HS-27A (cell line): ENCODE measurements at places on chromosomes 13 and 19.

GRCh38 chr19:6062274-6062673, 48.0 kb downstream of the RFX2 start:
- no peak for DNase-seq

GRCh38 chr13:99199541-99200431, 868 bp upstream of the UBAC2 start:
- no peak for DNase-seq

GRCh38 chr13:97308735-97309429, 86.7 kb downstream of the MBNL2 start:
- peak; percentile 29 for DNase-seq

GRCh38 chr19:17235300-17235970, 9.4 kb downstream of the OCEL1 start:
- no peak for DNase-seq

DNA sequence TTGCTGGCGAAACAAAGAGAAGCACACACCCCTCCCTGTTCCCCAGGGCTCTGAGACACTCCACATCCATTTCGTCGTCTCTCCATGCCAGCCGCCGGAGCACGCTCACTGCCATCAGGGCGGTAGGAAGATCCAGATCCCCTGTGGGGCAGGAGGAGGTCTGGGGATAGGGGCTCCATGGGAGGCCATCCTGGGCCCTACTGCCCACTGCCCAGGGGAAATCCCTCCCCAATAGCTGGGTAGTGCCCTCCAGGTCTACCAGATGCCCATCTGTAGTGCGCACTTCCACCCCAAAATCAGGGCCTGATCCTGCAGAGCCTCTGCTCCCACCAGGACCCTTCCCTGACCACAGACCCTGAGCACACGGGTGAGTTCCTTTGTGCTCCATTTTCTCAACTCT, 80.3 kb downstream of the EFNB2 start:
- DNase-seq, result no peak

- DNase-seq, result no peak
Observed at GRCh38 chr13:31433207-31433606, 233.4 kb downstream of the B3GLCT start.

DNA sequence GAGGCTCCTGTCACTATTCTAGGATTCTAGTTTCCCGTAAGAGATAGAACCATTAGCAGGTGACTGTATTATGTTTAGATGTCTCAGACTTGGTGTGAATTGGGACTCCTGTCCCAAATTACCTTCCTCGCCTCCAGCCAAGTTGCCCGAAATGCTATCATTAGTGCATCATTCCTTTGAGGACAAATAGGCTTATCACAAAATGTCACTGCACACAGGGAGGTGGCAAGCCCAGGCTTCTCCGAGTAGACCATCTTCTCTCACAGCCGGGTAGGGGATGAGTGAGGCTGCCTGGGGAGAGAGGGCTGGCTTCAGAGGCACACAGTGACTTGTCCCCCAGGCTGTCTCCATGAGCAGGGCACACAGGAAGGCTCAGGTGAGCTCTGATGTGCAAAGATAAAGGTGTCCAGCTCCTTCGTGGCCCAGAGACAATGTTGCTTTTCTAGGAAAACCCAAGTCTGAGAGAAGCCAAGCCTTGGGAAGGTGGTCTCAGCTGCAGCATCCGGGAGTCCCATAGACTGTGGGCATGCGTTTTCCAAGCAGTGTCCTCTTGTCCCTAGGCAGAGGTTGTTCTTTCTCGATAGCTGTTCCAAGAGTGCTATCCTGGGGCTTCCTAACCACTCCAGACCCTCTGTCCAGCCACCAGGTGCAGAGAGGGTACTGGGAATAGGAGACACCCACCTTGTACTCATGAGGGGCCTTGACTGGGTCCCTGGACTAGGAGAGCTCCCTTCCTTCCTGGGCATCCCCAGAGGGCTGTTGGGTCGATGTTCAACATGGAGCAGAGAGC, 163.1 kb upstream of the TSHZ3 start:
- no peak for DNase-seq

- no peak for DNase-seq
Observed at GRCh38 chr13:44484562-44485138, 91.5 kb downstream of the TSC22D1 start.

DNA sequence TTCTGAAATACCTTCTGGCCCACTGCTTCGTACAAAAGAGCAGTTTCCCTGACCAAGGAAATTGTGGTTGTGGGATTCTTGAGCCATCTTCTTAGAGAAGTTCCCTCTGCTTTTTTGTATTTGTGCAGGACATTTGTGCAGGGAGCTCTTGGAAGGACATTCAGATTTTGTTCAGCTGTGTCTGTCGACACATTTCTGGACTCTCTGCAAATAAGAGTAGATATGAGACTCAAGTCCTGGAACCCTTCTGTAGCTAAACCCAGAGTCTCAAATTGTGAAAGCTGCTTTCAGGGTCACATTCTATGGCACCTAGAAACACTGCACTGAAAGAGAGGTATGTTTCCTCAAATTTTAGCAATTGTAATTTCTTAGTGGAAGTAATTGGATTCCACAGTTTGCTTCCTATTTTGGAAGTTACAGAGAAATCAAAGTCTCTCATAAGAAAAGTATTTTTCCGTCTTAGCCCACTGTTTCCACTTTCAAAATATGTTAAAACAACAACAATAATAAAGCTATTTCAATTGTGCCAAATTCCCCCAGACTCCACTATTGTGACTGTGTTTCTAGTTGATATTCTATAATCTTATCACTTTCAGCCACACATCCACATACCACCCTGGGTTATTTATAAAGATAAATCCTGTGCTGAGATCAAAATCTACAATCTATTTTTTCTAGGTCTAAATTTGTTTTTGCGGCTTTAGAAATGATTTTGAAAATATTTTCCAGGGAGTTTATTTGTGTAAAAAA, 224.0 kb downstream of the COG6 start:
- DNase-seq, result no peak

GRCh38 chr19:45717131-45717982, 13.3 kb downstream of the FBXO46 start:
- DNase-seq, result peak; percentile 97

- DNase-seq, result no peak
Observed at GRCh38 chr13:112353856-112354255, 22.3 kb upstream of the SPACA7 start.

DNA sequence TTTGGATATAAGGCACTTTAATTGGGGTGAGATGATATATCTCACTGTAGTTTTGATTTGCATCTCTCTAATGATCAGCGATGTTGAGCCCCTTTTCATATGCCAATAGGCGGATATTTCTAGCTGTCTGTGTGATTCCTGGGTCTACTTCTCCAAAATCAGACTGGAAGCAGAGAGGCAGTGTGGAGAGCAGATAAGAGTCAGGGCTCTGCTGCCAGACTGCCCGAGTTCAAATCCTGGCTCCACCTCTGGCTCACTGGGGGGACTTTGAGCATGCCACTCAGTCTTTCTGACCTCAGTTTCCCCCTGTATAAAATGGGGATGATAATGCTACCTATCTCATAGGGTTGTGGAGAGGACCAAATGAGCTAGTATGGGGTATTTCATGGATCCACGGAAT, 24.0 kb upstream of the ACP7 start:
- DNase-seq, result no peak

DNA sequence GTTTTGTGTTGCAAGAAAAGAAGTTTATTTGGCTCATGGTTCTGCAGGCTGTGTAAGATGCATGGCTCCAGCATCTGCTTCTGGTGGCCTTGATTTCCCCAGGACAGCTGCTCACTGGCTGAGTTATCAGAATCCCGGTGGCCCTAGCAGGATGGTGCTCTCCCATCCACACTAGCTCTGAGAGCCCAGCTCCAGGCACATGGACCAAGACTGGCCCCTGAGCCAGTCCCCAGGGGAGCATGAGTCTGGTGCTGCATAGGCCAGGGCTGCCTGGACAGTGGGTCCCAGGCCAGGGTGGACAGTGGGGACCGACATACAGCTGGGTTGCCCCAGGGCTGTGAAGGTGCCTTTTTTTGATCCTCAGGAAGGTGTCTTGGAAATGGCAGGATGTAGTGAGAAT, 10.4 kb downstream of the ADGRE2 start:
- DNase-seq, result no peak

- no peak for DNase-seq
Observed at GRCh38 chr13:20378721-20379120, 146.6 kb upstream of the GJB6 start.

- DNase-seq, result no peak
Observed at GRCh38 chr13:36710396-36710795, 36.6 kb downstream of the SERTM1 start.

- no peak for DNase-seq
Observed at GRCh38 chr13:51330791-51331190, 8.7 kb upstream of the SERPINE3 start.

DNA sequence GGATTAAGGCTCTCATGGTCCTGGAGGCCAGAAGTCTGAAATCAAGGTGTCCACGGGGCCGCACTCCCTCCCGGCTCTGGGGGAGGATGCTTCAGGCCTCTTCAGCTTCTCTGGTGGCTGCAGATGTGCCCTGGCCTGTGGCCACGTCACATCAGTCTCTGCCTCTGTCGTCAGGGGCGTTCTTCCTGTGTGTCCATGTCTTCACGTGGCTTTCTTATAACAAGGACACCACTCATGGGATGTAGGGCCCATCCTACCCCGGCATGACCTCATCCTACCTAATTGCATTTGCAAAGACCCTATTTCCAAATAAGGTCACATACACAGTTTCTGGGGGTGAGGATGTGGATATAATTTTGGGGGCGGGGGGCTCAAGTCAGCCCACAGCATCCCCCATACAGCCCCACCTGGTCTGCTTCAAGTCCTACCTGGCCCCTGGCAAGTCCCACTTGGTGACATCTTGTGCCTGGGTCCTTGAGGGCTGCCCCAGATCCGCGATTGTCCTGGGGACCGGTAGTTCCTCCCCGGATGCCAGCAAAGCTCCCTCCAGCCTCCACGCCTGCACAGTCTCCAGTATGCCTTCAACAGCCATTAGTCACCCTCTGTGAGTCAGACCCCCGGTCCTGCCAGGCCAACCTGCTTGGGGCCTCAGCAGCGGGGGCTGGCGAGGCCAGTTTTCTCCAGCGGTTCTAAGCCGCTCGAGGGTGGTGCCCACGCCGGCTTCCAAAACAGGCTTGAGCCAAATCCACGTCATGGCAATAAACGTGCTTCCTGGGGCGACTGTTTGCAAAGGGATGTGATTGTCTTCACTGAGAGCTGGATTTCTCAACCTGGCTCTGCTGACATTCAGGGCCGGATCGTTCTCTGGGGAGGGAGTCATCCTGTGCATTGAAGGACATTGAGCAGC, 32.2 kb downstream of the MYO9B start:
- DNase-seq, result peak; percentile 87

- DNase-seq, result no peak
Observed at GRCh38 chr13:29049524-29049923, 229.4 kb downstream of the MTUS2 start.

DNA sequence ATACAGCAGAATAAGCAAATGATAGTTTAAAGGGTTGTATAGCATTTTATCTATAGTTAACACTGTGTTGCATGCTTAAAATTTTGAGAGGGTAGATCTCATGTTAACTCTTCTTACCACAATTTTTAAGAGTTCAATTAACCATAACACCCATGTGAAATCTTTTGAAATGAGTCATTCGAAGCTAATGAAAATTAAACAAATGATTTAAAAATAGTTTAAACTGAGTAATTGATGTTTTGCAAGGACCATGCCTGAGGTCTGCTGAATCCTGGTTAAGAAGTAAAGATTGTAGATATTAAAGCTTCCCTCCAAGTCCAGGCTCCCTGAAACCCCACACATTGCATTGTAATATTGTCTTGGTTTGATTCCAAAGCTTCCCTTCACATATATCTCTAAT, 176.7 kb upstream of the RNF113B start:
- no peak for DNase-seq

- DNase-seq, result no peak
Observed at GRCh38 chr19:15874821-15875474, 22.9 kb downstream of the CYP4F2 start.

GRCh38 chr19:731000-731399, 19.9 kb upstream of the MISP start:
- no peak for DNase-seq

GRCh38 chr19:33905937-33906577, 109.4 kb downstream of the KCTD15 start:
- no peak for DNase-seq

DNA sequence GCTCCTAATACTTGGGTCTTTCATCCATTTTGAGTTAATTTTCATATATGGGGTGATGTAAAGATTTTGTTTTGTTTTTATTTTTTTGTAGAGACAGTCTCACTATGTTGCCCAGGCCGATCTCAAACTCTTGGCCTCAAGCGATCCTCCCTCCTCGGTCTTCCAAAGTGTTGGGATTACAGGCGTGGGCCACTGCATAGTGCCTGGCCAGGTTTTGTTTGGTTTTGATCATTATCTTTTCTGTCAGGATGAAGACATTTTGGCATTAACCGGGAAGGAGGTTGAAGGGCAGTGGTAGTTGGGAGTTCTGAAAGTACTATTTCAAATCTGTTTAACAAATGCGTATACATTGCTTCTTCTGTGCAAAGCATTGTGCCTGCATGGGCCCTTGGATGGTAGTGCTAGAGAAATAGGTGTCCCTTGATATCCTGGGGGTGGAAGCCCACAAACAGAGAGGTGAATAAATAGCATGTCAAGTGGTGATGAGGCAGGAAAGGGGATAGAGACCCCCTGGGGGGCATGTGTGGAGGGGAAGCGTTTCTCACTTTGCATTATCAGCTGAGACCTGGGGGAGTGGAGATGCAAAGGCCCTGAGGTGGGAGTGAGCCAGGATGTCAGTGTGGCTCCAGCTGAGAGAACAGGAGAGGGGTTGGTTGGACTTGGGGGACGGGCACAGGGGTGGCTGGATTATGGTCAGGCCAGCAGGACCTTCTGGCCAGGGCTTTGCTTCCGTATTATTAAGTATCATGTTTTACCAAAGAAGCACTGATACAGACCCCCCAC, 41.4 kb downstream of the GATAD2A start:
- DNase-seq, result no peak

DNA sequence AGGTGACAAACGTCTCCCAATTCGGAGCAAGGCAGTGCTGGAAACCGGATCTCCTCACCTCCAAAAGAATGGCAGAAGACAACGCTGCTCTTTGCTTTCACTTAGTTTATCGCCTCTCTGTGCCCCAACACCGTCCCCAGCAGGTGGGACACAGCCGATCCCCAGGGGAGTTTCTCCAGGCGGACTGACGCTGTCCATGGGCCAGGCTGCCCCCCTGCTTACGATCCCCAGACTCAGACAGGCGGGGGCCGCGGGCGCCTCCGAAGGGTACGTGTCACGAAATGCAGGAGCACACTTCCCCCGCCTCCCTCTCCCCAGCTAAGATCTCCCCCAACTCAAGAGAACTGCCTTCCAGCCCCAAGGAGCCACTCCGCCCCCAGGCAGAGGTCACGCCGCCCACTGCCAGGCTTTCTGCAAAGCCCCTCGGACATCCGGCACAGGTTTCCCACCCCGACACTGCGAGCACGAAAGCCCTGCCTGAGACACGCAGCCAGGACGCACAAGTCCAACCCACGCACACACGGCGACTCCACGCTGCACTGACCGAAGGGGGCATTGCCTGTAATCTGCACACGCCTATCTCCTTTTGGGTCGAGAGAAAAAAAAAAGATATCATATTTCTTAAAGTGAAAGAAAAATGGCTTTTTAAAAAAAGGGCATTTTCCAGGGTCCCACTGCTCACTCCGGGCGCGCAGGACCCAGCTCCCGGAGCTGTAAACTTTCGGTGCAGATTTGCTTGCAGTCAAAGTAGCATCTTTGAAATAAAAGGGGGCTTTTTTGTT, 2.0 kb downstream of the SPRY2 start:
- no peak for DNase-seq

GRCh38 chr19:13932911-13933393, 5.3 kb downstream of the PODNL1 start:
- DNase-seq, result no peak

GRCh38 chr13:32134241-32135055, 102.9 kb downstream of the FRY start:
- no peak for DNase-seq

- no peak for DNase-seq
Observed at GRCh38 chr13:29359181-29359580, 236.3 kb downstream of the SLC7A1 start.
